Astrocyte (in vitro differentiated cells and primary cell): ENCODE measurements at places on chromosomes 6 and 20. TPM values are rescaled to one million over a fixed set of nuclear protein-coding genes. Genes with fewer than 3 reads are reported as not detected.

- peak overlapping the region; percentile 46 for H3K27ac ChIP-seq
- H3K36me3 ChIP-seq, result no peaks in the 10 kb centered on the region
- peak; percentile 39 for DNase-seq
- no peaks in the 10 kb centered on the region for H3K27me3 ChIP-seq
Observed at GRCh38 chr6:35495258-35496035, 1.4 kb downstream of the TEAD3 start.

- no peak overlapping the region for H3K4me3 ChIP-seq
- H3K36me3 ChIP-seq, result no peaks in the 10 kb centered on the region
- H3K4me1 ChIP-seq, result no peaks in the 10 kb centered on the region
- no peak for DNase-seq
- no peak overlapping the region for H3K27ac ChIP-seq
Observed at GRCh38 chr6:10809098-10809497, 29.2 kb downstream of the MAK start.

SPATA25 gene
- total RNA-seq, result 0.67 and 1.7 TPM in 2 replicates

DNA sequence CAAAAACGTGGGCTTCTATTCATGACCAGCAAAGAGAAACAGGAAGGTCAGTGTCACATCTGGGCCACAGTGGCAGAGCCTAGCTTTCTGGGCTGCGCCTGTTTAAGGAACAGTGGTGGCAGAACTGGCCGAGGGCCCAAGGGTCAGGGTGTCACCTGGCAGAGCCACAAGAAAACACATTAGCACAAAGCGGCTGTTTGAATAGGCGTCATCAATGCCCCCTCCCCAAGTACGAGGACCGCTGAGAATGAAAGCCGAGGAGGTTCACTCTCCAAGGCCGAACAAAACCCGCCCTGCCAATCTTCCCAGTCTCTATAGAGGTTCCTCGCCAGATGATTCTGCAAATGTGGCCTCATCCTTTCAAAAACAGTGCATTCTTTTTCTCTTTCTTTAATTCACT lies 125.2 kb upstream of the TRAF3IP2 start:
- H3K36me3 ChIP-seq, result no peaks in the 10 kb centered on the region
- DNase-seq, result no peak
- H3K4me1 ChIP-seq, result peaks cover 33% of the 10 kb centered on the region
- H3K27ac ChIP-seq, result no peak overlapping the region
- H3K4me3 ChIP-seq, result no peak overlapping the region
- no peaks in the 10 kb centered on the region for H3K27me3 ChIP-seq

- H3K27ac ChIP-seq, result no peak overlapping the region
- peaks cover 28% of the 10 kb centered on the region for H3K4me1 ChIP-seq
- H3K27me3 ChIP-seq, result no peaks in the 10 kb centered on the region
- peaks cover 13% of the 10 kb centered on the region for H3K36me3 ChIP-seq
- DNase-seq, result no peak
Observed at GRCh38 chr6:151015101-151015700, 149.7 kb downstream of the MTHFD1L start.

DNA sequence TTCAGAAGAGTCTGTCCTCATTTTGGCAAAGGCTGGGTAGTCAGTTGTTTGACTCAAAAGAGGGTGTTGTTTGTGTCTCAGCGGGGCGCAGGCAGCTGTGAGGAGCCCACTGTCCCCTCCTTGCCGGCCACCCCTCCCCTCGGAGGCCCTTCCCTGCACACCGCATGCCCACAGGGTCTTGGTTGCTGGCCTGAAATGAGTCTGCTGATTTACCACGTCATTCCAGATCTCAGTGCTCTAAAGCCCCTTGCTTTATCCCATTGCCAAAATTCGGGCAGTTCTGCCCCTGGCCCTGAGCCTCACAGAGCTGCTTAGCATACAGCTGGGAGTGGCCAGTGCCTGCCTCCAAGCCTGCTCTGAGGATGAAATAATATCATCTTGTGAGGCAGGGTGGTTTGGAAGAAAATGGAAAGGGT lies 220.7 kb downstream of the UST start:
- DNase-seq, result no peak
- H3K27me3 ChIP-seq, result no peaks in the 10 kb centered on the region
- H3K4me3 ChIP-seq, result no peak overlapping the region

LRRC73 gene
- total RNA-seq, result 0.30 and 0.31 TPM in 2 replicates

GRCh38 chr6:37473364-37474095 lies 26.2 kb downstream of the CCDC167 start:
- DNase-seq, result peak; percentile 32
- H3K4me3 ChIP-seq, result no peak overlapping the region
- H3K36me3 ChIP-seq, result peaks cover 14% of the 10 kb centered on the region
- no peak overlapping the region for H3K27ac ChIP-seq
- no peaks in the 10 kb centered on the region for H3K4me1 ChIP-seq

DNA sequence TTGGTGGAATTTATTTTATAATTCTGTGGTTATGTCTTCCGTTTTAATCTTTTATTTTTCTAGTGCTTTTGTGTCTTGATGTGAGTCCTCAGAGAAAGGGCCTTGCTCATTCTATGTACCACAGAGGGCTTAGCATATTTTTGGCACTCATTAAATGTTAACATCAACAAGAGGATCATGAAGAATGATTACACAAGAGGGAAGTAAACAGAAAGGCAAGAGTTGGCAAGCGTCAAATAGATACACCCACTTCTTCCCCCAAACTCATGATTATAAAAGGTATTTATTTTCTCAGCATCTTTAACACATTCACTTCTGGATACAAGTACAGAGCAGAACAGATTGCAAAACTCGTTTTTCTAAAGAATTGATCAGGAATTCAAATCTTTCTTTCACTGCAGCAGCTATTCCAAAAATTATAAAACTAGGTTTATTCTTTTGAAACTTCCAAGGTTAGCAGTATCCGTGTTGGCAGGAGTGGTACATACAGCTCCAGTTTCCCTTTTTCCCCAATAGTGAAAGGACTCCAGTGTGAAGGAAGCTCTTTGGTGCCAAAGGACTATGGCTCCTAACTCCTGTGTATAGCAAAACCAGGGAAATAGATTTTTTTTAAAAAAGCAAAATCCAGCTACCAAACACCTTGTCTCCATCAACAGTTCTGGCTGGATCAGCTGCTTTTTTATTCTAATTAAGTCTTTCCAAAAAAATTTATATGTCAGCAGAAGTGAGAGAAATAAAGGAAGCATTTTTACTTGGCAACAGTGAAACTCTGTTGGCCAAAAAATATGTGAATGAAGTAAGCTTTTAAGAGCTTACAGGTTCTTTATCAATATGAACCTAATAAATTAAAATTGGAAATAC lies 221.9 kb downstream of the ADGRG6 start:
- DNase-seq, result peak; percentile 29
- no peak overlapping the region for H3K27ac ChIP-seq
- no peaks in the 10 kb centered on the region for H3K4me1 ChIP-seq

GRCh38 chr6:145802141-145802540 lies 12.5 kb downstream of the FBXO30 start:
- H3K36me3 ChIP-seq, result peaks cover 30% of the 10 kb centered on the region
- no peak overlapping the region for H3K27ac ChIP-seq
- no peak for DNase-seq
- peaks cover 10% of the 10 kb centered on the region for H3K4me1 ChIP-seq
- no peaks in the 10 kb centered on the region for H3K27me3 ChIP-seq

- no peaks in the 10 kb centered on the region for H3K27me3 ChIP-seq
- no peak overlapping the region for H3K27ac ChIP-seq
- no peaks in the 10 kb centered on the region for H3K36me3 ChIP-seq
- no peak overlapping the region for H3K4me3 ChIP-seq
- peak; percentile 89 for DNase-seq
- H3K4me1 ChIP-seq, result peaks cover 5% of the 10 kb centered on the region
Observed at GRCh38 chr6:45640081-45640491, 262.4 kb upstream of the SUPT3H start.

MOCS1 gene
- total RNA-seq, result 14.7 and 16.0 TPM in 2 replicates

- no peak for DNase-seq
- H3K36me3 ChIP-seq, result no peaks in the 10 kb centered on the region
- no peak overlapping the region for H3K4me3 ChIP-seq
Observed at GRCh38 chr20:4829514-4830215, 108.0 kb downstream of the PRND start.

DNA sequence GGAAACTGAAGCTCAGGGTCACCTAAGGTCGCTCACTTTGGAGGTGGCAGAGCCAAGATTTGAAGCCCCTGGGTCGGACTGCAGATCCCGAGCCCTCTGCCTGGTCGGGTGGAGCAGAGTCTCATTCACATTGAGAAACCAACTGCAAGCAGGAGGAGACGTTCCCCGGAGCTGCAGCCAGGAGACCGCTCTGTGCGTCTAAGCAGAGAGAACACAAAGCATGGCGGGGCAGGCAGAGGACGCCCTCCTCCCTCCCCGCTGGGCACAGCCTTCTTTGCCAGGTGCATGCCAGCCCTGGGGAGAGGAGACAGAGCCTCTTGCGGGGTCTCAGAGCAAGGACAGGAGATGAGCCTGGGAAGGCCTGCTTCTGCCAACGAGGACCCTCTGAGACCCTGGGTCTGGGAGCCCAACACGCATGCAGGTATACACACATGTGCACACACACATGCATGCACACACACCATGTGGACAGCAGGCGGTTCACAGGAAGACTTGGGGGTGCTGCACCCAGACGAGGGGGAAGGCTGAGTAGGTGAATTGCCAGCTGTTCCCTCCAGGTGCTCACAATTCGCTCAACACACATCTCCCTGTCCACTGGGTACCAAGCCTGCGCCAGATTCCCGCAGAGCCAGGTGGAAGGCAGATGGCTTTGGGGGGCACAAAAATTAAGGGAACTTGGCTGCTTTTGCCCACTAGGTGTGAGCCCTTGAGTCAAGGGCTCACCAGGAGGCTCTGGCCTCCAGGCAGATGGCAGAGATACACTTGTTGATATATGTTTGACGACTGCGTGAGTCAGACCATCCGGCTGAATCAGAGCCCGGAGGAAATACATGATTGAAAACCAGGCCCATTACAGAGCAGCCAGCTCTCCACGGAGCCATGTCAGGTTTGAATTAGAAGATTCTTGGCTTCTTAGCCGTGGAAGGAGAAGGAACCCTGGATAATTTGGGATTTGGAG lies 5.5 kb upstream of the NTSR1 start:
- DNase-seq, result peak; percentile 82
- H3K4me3 ChIP-seq, result no peak overlapping the region
- H3K27ac ChIP-seq, result peak overlapping the region; percentile 66
- no peaks in the 10 kb centered on the region for H3K36me3 ChIP-seq

DNA sequence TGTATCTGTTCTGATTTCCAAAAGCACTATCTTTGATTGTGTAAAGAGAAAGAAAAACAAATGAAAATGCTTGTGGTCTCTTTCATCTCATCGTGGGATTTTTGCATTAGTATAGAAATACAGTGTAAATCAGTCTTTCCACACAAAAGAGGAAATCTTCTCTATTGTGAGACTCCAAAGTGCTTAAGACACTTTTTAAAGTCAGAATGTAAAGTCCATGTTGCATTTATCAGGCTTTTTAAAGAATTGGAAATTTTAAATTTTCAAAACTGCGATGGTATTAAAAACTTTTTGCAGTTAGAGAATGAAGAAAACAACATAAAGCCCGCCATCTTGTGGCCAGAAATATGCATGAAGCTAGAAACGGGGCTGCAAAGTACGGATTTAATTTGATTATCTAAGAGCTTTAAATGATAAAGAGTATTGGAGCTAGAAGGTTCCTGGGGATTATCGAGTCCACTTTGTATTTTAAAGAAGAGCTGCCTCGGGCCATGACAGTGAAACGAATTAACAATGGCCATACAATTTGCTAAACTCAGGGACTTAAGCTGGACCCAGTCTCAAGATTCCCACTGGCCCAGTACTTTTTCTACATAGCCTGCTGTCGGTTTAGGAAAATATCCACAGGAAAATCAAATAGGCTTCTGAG lies 339.6 kb downstream of the ARHGAP18 start:
- H3K27ac ChIP-seq, result no peak overlapping the region
- DNase-seq, result peak; percentile 30
- peaks cover 4% of the 10 kb centered on the region for H3K4me1 ChIP-seq
- H3K27me3 ChIP-seq, result no peaks in the 10 kb centered on the region

- no peaks in the 10 kb centered on the region for H3K4me1 ChIP-seq
- no peak overlapping the region for H3K4me3 ChIP-seq
- no peak for DNase-seq
- no peaks in the 10 kb centered on the region for H3K27me3 ChIP-seq
- H3K36me3 ChIP-seq, result no peaks in the 10 kb centered on the region
Observed at GRCh38 chr6:53943395-53943794, 148.6 kb downstream of the LRRC1 start.

DNA sequence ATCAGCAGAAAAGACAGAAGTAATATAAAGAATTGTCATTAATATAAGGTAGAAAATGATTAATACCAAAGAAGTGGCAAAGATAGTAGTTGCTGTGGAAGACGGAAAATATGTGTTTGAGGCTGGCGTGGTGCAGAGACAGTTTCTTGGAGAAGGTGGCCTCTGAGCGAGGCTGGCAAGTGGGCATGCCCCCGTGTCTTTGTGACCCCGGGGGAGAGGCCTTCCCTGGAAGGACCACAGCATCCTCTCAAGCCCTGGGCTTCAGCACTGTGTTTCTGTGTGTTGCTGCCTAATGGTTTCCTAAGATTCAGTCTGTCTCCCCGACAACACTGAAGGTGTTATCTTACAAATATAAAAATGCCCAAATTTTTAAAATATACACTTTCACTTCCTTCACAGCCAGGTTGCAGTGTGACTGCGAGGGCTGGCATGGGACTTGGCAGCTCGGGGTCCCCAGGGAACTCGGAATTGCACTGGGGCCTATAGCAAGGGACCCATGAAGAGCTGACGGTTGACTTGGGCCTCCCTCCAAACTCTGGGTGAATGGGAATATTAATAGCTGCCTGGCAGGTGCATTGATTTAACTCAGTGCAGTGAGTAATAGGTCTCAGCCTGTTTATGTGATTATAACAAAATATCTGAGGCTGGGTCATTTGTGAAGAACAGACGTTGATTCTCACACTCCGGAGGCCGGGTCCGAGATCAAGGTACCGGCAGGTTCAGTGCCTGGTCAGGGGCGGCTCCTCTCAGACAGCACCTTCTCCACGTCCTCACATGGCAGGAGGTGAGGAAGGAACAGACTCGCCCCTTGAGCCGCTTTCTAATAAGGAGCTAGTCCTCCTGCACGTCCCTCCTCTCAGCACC lies 47.4 kb upstream of the AFDN start:
- no peak overlapping the region for H3K27ac ChIP-seq
- no peaks in the 10 kb centered on the region for H3K36me3 ChIP-seq
- DNase-seq, result no peak
- no peaks in the 10 kb centered on the region for H3K27me3 ChIP-seq
- H3K4me1 ChIP-seq, result no peaks in the 10 kb centered on the region
- no peak overlapping the region for H3K4me3 ChIP-seq

GRCh38 chr20:52746190-52746589 lies 226.0 kb upstream of the TSHZ2 start:
- H3K4me1 ChIP-seq, result no peaks in the 10 kb centered on the region
- H3K27me3 ChIP-seq, result no peaks in the 10 kb centered on the region
- no peak overlapping the region for H3K27ac ChIP-seq
- DNase-seq, result no peak

SLC22A16 gene
- not detected in 2 replicates for total RNA-seq
